ENCODE measurements at places on chromosomes 4 and X.

DNA sequence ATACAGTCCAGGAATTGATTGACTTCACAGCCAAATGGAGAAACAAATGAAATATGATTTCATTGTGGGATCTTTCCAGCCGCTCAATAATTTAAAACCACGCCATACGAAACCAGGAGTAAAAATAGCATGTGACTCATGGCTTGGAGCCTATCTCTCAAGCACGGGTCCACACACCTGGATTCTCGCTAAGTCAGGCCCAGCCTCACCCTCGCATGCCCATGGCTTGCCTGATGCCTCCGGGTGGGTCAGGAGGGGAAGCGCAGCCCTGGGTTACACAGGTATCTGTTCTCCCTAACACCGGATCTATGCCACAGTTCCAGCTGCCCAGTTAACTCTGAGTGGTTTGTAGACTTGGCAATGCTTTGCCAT lies 5.6 kb upstream of the ABLIM2 start:
- no peak for DNase-seq

DNA sequence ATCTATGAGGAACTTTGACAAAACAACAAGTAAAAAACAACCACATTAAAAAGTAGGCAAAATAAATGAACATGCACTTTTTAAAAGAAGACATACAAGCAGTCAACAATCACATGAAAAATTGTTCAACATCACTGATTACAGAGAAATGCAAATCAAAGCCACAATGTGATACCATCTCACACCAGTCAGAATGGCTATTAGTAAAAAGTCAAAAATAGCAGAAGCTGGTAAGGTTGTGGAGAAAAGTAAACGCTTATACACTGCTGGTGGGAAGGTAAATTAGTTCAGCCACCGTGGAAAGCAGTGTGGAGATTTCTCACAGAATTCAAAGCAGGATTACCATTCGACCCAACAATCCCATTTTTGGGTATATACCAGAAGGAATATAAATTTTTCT lies 17.0 kb upstream of the LNX1 start:
- no peak for DNase-seq

DNA sequence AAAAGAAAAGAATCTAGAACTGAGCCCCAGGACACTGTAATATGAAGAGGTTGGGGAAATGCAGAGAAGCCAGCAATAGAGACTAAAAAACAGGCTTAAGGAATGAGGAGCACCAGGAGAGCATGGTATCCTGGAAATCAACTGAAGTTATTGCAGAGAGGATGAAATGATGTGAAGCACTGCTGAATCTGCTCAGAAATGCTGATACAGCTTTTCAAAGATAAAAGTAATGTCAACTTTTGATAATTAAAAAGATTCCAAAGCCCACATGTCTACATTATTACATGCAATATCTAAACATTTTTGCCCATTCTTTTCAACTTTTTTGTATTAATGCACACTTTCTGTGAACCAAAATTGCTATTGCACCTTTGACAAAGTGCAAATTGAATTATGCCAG lies 718.4 kb downstream of the ADGRL3 start:
- DNase-seq: no peak

- DNase-seq: no peak
These were observed 19.8 kb downstream of the KLHL34 start for GRCh38 chrX:21638311-21638710.

DNA sequence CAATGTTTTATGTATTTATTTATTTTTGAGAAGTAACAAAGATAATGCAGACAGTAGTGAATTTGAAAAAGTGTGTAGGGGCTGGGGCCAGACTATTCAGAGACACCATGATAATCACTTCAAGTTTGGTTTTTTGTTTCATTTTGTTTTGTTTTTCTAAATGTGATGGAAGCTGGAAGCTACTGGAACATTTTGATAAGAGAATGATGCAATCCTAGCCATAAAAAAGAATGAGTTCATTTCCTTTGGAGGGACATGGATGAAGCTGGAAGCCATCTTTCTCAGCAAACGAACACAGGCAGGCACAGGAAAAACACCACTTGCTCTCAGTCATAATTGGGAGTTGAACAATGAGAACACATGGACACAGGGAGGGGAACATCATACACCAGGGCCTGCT lies 706.6 kb upstream of the EPHA5 start:
- no peak for DNase-seq

- no peak for DNase-seq
These were observed 74.4 kb downstream of the CASP3 start for GRCh38 chr4:184574861-184575260.

DNA sequence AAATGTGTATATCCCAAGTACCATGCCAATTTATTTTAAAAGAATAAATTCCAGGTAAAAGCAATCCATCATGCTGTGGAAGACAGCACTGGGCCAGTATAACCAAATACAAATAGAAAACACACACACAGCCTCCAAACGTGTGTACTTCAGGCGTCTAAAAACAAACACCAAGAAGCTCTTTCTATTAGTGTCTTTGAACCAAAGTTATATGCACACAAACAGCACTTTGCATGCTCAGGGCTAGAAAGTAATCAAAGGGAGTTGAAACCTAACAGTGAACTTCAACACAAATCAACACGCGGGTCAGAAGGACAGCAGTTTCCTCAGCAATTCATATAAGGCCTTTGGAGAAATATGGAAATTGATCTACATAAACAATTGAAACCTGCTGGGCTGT lies 15.4 kb downstream of the GASK1B start:
- DNase-seq: no peak

DNA sequence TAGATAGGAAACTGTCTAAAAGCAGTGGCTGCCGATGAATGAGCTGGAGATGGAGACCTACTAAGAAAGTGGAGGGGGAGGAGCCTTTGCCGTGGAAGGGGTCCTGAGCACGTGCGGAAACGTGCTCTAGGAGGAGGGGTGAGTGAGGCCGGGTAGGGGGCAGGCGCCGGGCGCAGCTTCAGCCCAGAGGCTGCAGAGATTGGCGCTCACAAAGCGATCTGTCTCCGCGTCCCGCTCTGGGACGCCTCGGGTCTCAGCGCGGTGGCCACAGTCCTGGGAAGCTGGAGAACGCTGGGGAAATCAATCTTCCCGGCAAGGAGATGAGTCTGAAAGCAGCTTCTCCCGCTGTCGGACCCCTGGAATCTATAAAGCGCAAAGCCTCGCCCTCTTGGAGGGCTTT lies 444 bp upstream of the ARHGAP6 start:
- no peak for DNase-seq

GRCh38 chr4:80452768-80453167 lies 117.2 kb downstream of the CFAP299 start:
- DNase-seq: no peak

- no peak for DNase-seq
These were observed 579 bp downstream of the ABCD1 start for GRCh38 chrX:153725039-153725831.

GRCh38 chrX:48961585-48962091 lies 4.2 kb upstream of the OTUD5 start:
- DNase-seq: no peak

- DNase-seq: no peak
These were observed 83.0 kb downstream of the AFF1 start for GRCh38 chr4:87017580-87018342.

- DNase-seq: no peak
These were observed 71.0 kb upstream of the AFAP1 start for GRCh38 chr4:8010618-8011017.

- no peak for DNase-seq
These were observed 664.2 kb upstream of the CPEB2 start for GRCh38 chr4:14337892-14338584.

DNA sequence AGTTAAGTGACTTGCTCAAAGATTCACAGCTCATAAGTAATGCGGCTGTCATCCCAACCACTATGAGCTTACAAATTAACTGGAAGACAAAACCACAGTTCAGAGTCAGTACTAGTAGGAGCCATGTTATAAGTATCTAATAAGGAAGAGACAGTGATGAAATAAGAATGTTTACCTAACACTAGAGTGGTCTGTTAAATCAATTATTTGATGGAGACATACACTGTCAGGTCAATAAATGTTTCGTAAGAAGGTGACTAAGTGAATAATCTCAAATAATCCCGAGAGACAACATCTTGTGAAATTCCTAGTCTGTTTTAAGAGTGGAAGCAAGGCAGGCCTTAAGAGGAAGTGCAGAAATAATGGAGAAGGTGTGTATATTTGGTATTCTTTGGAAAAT lies 25.8 kb upstream of the AMELX start:
- DNase-seq: no peak

DNA sequence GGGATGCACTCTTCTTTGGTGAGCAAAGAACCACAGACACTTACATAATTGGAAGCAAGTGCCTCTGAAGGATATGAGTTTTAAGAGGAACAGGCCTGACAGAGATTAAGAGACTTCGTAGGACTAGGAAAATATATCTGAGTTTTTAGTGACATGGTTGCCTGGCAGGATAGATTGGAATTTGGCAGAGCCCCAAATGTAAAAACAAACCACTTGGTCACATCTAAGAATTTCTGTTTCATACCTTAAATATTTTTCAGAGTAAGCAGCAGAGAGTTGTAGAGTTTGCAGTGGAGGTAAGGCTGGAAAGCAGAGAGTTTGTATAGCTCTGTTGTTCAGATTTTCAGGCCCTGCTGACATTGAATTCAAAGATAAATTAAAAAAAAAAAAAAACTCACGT lies 150.1 kb upstream of the MAGEB2 start:
- no peak for DNase-seq

DNA sequence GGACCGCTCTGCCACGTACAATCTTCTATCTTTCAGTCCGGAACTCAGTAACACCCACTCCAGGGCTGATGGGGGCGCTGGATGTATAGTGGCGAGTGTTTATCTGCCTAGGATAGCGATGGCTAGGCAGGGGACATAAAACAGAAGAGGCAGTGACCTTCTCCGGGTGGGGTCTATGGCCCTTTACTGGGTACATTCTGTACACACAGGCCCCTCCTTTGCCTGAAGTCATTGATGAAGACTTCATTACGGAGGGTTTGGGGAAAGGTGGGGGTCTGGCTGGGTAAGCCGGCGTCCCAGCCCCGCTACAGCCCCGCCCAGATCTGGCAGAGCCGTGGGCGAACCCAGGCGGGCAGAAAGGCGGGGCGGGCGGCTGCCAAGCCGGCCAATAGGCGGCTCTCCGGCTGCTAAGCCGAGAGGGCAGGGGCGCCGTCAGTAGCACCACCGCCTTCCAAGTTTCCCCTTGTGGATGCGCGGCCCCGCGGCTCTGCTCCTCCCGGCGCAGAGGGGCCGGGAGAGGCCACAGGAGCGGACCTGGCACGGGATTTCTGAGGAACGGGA lies at the start of gene CHST7:
Gene CHST7 (plus strand): TSS at position 435 of the 561 bp plus-strand sequence. CDS start 167 bp downstream, outside the sequence.
- no peak for DNase-seq

GRCh38 chr4:81136161-81136905 lies 78.7 kb downstream of the PRKG2 start:
- DNase-seq: no peak

DNA sequence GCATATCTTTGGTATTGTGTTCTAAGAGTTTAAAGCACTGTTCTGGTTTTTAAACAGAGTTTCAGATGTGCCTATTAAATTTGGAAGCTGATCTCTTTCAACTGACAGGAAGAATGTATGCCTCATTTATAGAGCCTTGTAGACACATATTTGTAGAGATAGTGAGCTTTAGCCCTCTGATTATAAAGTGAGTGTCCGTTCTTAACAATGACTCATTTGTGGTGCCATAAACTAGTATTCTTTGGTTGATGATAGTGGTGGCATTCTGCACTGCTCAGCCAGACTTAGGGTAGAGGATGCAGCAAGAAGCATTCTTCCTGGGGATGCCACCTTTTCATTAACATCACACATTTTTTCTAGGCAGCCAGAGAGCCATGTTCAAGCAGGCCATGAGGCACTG lies 121.7 kb downstream of the TLL1 start:
- no peak for DNase-seq

DNA sequence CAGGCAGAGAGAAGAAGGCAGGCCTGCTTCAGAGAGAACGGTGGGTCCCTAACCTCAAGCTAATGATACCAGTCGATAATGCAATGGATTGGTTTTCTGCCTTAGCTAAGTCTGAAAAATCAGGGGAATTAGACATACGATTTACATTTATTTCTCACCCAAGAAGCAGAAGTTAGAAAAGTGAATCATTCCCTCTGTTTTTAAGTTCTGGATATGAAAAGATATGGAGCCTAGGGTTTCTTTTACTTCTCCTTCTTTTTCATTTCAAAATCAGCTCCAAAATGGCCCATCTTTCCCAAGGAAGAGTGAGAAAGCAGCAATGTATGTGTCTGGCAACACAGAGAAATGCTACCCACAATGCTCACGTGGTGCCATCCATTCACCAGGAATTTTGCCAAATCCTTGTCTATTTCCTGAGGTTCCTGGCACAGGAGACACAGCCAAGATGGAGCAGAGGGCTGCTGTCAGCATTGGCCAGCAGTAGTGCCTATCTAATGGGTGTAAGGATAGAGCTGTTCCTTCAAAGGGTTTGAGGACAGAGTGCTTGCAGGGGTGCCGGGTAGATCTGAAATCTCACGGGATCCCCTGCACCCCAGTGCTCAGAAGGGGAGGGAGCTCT lies 231.5 kb downstream of the MAML3 start:
- no peak for DNase-seq

GRCh38 chr4:75015627-75016026 lies 82.7 kb downstream of the PARM1 start:
- no peak for DNase-seq

GRCh38 chrX:19661961-19662360 lies 146.7 kb upstream of the MAP3K15 start:
- no peak for DNase-seq

DNA sequence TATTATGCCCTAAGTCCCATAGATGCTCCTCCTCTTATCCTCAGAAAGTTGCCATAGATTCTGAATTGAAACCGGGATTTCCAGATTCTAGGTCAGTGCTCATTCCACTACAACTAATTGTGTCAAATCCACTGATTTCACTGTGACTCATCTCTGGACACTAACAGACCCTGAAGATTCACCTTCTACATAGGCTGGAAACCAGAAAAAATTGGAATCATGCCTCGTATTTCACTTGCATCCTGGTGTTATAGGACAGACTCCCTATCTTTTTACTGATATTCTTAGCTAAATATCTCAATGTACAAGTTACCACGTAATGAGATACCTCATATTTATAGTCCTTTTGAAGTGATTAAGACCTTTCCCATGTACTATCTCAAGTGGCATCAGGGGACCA lies 36.7 kb downstream of the CLNK start:
- no peak for DNase-seq

DNA sequence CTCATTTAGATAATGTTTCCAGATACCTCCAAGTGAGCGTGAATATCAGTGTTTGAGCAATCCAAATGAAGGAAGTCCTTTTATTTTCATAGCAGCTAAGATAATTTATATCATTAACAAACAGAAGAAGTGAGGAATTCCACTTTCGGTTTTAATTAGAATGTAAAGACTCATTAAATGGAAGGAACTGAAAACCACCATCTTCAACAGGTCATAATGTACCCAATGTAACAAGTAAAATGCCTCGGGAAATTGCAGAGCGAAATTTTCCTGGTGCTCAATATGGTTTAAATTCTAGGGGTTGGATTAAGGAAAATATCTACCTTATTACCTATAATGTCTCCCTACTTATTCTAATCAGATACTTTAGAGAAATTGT lies 33.9 kb upstream of the SLC9A7 start:
- DNase-seq: no peak

All from GF-D8 (cell line).